ENCODE measurements at places on chromosomes 6 and 20.

- H3K36me3 ChIP-seq = no peaks in the 10 kb centered on the region
- no peak overlapping the region for H3K27ac ChIP-seq
- H3K4me1 ChIP-seq = no peaks in the 10 kb centered on the region
- H3K27me3 ChIP-seq = peaks cover 9% of the 10 kb centered on the region
- no peak for DNase-seq
- H3K4me3 ChIP-seq = no peak overlapping the region
Observed at GRCh38 chr6:18488004-18488403, 100.9 kb downstream of the RNF144B start.

DNA sequence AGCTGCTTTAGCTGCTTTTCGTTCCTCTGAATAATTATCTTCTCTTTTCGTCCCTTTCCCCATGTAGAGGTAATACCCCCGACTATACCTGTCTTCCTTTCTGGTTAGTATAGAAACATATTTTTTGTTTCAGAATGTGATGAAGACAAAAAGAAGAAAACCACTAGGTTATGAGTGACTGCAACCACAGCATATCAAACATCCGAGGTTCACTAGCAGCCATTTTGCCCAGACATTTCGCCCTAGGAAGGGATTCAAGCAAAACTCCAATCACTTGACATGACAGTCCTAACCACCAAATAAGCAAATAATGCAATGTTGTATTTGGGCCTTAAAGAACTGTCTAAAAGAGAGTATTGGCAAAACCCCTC is 9.4 kb downstream of the SNX5 start:
- no peak for DNase-seq
- peaks cover 24% of the 10 kb centered on the region for H3K4me1 ChIP-seq
- H3K27ac ChIP-seq = peak overlapping the region; percentile 70
- no peak overlapping the region for H3K4me3 ChIP-seq

GRCh38 chr6:134172020-134172705 is 119.7 kb upstream of the SLC2A12 start:
- peak overlapping the region; percentile 78 for H3K27ac ChIP-seq
- DNase-seq = no peak
- peaks cover 35% of the 10 kb centered on the region for H3K36me3 ChIP-seq
- no peaks in the 10 kb centered on the region for H3K27me3 ChIP-seq

GRCh38 chr6:7341989-7342742 is 29.2 kb upstream of the SSR1 start:
- H3K4me1 ChIP-seq = peaks cover 6% of the 10 kb centered on the region
- DNase-seq = no peak
- H3K27me3 ChIP-seq = no peaks in the 10 kb centered on the region
- H3K36me3 ChIP-seq = no peaks in the 10 kb centered on the region
- H3K27ac ChIP-seq = no peak overlapping the region

GRCh38 chr20:10784554-10785183 is 110.9 kb upstream of the JAG1 start:
- no peak for DNase-seq
- H3K4me3 ChIP-seq = no peak overlapping the region
- no peaks in the 10 kb centered on the region for H3K36me3 ChIP-seq
- H3K4me1 ChIP-seq = no peaks in the 10 kb centered on the region
- H3K27me3 ChIP-seq = peaks cover 8% of the 10 kb centered on the region

DNA sequence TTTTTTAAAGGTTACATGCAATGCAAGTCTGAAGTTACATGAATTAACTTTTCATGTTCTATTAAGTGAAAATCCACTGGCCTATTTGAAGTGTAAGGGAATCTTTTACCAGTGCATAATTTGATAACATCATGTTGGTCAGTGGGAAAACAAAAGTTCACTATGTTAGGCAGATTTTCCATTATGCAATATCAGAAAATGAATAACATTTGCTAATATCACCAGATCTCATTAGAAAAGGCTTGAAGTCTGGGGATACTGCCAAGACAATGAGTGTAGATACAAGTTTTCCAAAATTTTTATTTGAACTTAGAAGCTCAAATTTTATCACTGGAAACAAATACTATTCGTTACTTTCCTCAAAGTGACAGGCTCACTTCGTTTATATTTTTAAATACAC is 296.4 kb upstream of the CDH4 start:
- DNase-seq = no peak
- peaks cover 2% of the 10 kb centered on the region for H3K27me3 ChIP-seq
- H3K4me3 ChIP-seq = no peak overlapping the region
- H3K4me1 ChIP-seq = no peaks in the 10 kb centered on the region

DNA sequence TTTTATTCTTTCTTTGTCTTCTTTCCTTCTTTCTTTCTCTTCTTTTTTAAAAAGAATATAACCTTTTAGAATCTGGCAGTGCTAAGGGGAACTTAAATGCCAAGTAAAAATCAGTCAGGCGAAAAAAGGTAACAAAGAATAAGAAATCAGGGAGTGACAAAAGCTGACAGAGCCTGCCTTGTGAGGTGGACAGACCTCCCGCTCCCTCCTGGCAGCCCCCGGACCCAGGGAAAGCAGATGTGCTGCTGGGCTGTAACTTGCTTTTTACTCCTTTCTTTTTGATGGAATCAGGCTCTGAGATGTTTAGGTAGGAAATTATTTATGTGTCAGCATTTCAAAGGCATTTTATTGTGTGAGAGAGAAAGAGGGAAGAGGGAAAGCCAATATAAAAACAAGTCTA is 95.5 kb upstream of the TRAF3IP2 start:
- H3K27ac ChIP-seq = peak overlapping the region; percentile 27
- no peak for DNase-seq
- H3K4me1 ChIP-seq = peaks cover 22% of the 10 kb centered on the region
- H3K36me3 ChIP-seq = peaks cover 25% of the 10 kb centered on the region
- no peak overlapping the region for H3K4me3 ChIP-seq

GRCh38 chr6:142943711-142944123 is 1.3 kb downstream of the HIVEP2 start:
- no peaks in the 10 kb centered on the region for H3K27me3 ChIP-seq
- peak overlapping the region; percentile 99 for H3K27ac ChIP-seq
- H3K36me3 ChIP-seq = peaks cover 4% of the 10 kb centered on the region
- H3K4me1 ChIP-seq = peaks cover 64% of the 10 kb centered on the region
- peak; percentile 46 for DNase-seq
- peak overlapping the region; percentile 100 for H3K4me3 ChIP-seq

DNA sequence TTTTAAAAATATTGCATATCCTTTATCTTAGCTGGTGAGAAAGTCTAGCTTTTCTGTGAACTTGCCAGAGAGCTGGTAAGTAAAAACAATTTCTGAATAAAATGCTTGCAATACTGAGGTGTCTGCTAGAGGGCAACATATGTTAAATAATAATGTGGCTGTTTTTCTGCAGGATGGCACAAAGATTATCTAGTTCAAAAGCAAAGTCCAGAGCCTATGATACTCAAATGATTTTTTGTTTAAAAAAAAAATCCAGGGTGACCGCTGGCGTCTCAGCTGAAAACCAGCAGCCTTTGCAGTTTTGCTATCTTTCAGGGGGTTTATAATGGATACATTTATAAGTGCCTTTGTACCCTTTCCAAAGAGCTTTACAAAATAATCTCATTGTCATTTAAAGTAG is 194.9 kb downstream of the PHACTR1 start:
- no peaks in the 10 kb centered on the region for H3K36me3 ChIP-seq
- H3K4me3 ChIP-seq = no peak overlapping the region
- DNase-seq = no peak

DNA sequence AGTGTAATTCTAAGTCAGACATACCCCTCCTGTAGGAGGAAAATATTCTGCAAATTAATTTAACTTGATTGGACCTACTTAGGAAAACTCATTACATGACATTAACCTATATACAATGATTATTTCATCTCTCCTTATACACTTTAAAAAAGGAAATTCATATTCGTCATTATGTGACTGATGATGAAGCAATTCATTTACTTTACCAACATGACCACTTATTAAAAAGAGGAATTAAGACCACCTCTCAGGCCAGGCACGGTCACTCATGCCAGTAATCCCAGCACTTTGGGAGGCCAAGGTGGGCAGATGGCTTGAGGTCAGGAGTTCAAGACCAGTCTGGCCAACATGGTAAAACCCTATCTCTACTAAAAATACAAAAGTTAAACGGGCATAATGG is 11.6 kb downstream of the AKIRIN2 start:
- H3K27ac ChIP-seq = no peak overlapping the region
- H3K4me3 ChIP-seq = no peak overlapping the region
- no peak for DNase-seq

GRCh38 chr20:54122189-54122588 is 51.6 kb downstream of the CYP24A1 start:
- no peaks in the 10 kb centered on the region for H3K36me3 ChIP-seq
- no peak overlapping the region for H3K27ac ChIP-seq
- no peak for DNase-seq
- H3K27me3 ChIP-seq = peaks cover 2% of the 10 kb centered on the region
